ENCODE measurements at places on chromosomes 16 and 17.

- DNase-seq = no peak
Observed at GRCh38 chr17:77696151-77696720, 262.3 kb upstream of the TNRC6C start.

- no peak for DNase-seq
Observed at GRCh38 chr17:81182596-81182995, 16.6 kb upstream of the AATK start.

- no peak for DNase-seq
Observed at GRCh38 chr17:49841548-49841947, 6.3 kb downstream of the TAC4 start.

- DNase-seq = no peak
Observed at GRCh38 chr17:15942207-15942833, 2.6 kb upstream of the ADORA2B start.

GRCh38 chr16:50386139-50386538 is 17.4 kb upstream of the BRD7 start:
- DNase-seq = no peak

DNA sequence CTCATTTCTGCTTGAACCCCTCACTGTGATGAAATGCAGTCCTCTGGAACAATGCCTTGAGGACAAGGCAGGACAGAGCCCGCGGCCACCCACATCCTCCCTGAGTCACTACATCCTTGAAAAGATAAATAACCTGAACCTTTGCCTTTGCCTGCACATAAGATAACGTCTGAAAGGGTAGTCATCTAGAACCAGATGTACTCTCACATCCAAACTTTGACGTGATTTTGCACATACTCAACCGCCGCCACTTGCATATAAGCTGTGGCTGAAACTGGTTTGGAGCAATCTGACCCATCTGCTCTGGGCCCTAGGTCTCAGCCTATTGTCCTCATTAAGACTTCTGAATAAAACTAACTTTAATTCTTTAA is 252.1 kb downstream of the PHKB start:
- DNase-seq = no peak

DNA sequence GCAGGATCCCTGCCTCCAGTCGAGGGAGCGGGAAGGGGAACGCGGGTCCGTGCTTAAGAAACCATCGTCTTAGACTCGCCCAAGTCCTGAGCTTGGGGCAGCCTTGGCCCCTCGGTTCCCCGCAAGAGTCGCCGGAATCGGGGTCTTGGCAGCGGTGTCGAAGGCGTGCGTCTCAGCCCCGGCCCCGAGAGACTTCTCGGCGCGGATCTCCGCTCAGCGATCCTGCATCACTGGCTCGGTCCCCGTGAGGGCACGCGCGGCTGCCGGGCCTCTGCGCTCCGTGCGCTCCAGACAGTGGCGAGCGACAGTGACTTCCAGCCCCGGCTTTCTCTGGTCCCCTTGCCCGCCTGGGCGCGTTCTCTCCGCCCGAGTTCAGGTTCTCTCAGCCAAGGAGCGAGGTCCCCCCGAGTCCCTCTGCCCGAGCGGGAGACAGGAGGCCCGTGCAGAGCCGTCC is 380 bp downstream of the HS3ST3A1 start:
- no peak for DNase-seq
